ENCODE measurements at places on chromosomes 4 and X. TPM values are rescaled to one million over a fixed set of nuclear protein-coding genes. Genes with fewer than 3 reads are reported as not detected.

PF4V1 gene
- not detected for total RNA-seq

EPHA5 gene
- not detected for total RNA-seq

TMPRSS11B gene
- not detected for total RNA-seq

DCAF12L1 gene
- not detected for total RNA-seq

NCAPG gene
- 3.0 TPM for total RNA-seq
